Omental fat pad (tissue), 4 donors: ENCODE measurements at places on chromosomes 16 and 17.

- no peak for DNase-seq
Observed at GRCh38 chr16:27639561-27640276, 89.8 kb downstream of the KATNIP start.

- no peak for DNase-seq
Observed at GRCh38 chr16:85286951-85287814, 174.9 kb upstream of the CIBAR2 start.

- DNase-seq = no peak
Observed at GRCh38 chr17:47813077-47813476, 8.5 kb downstream of the OSBPL7 start.

DNA sequence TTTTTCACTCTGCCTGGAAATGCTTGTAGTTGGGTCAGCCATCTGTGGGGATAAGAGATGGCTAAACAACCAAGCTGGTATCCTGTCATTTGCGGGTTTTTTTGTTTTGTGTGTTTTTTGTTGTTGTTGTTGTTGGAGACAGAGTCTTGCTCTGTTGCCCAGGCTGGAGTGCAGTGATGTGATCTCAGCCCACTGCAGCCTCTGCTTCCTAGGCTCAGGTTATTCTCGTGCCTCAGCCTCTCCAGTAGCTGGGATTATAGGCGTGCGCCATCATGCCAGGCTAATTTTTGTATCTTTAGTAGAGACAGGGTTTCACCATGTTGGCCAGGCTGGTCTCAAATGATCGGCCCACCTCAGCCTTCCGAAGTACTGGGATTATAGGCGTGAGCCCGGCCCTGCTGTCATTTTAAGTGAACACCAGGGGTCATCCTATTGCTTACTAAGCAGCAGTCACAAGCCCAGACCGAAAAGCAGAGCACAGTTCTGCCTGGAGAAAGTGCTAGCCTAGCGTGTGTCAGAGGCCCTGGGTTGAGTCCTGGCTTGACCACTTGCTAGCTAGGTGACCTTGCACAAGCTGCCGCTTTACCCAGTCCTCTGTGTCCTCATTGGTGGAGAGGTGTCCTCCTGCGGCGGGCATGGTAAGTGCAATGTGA is 4.6 kb downstream of the SMCR8 start:
- DNase-seq = no peak

- no peak for DNase-seq
Observed at GRCh38 chr16:84650062-84650991, 2.0 kb downstream of the KLHL36 start.

GRCh38 chr16:2231016-2231931 is 5.0 kb upstream of the DNASE1L2 start:
- DNase-seq = no peak

DNA sequence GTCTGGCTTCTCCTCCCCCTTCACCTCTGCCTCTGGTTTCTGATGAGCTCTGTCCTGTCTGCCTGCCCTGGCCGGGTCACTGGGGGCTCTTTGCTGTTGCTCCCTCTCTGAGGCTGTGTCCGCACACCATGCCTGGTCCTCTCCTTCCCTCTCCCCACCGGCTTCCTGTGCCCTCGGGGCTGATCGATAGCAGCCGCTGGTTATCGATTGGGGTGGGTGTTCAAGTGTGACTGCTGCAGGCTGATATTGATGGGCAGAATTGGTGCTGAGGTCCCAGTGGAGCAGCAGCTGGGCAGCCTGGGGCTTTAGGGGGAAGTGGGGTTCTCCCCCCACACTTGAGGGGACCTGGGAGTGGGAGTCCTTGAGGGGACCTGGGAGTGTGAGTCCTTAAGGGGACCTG is 16.4 kb downstream of the MRM1 start:
- no peak for DNase-seq

DNA sequence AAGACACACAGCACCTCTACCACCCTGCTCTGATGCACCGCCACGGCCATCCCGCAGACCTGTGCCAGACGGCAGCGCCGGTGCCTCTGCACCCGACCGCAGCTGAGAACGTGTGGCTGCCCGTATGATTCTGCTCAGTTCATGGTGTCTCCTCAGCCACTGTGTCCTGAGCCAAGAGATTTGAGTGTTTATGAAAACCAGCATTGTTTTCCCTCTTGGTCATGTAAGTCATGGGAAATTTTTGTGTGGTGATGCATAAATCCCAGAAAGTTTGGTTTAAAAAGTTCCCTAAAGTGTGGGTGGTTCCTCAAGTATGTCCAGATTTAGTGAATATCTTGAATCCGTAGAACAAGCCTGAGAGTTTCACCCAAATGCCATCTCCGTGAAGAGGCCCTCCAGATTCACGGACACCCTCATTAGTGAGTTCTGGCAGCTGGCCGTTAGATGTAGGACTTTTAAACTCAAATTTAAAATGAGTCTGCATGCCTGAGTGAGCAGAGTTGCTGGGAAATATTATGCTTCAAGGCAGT is 57.6 kb downstream of the CDRT4 start:
- no peak for DNase-seq
